Heart right ventricle (tissue), 16 donors: ENCODE measurements at places on chromosomes 12 and 14. TPM values are rescaled to one million over a fixed set of nuclear protein-coding genes. Genes with fewer than 3 reads are reported as not detected.
A peak's percentile ranks its signal among the peaks of the same experiment; 100 is the strongest.

- no peak for DNase-seq
- peaks cover 46% of the 10 kb centered on the region for H3K4me1 ChIP-seq
- no peaks in the 10 kb centered on the region for H3K27me3 ChIP-seq
- peaks cover 44% of the 10 kb centered on the region for H3K36me3 ChIP-seq
- H3K27ac ChIP-seq = no peak overlapping the region
Observed at GRCh38 chr14:91153360-91153759, 39.5 kb downstream of the DGLUCY start.

DNA sequence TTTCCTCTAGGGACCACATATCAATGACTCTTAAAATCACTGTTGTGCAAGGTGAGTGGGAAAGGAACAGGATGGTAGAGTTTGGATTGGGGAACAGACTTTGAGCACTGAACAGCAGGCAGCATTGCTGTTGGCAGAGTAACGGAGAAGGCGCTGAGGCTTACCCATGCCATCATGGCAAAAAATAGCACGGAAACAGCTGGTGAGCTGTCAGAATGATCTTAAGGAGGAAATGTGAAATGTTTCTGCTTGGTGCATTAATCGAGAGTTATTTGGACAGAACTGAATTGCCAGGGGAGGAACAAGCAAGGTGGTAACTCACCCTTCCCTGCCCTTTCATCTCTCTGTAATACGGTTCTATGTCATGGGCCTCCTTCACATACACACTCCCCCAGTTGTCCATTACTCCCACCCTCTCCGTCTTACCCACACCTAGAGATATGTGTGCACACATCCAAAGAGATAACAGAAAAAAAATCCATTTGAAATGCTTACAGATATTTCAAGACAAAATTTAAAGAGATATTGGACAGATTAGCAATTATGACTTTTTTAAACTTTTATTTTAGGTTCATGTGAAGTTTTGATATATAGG lies 572.5 kb downstream of the DIO2 start:
- H3K27me3 ChIP-seq = no peaks in the 10 kb centered on the region
- no peaks in the 10 kb centered on the region for H3K36me3 ChIP-seq
- H3K4me1 ChIP-seq = no peaks in the 10 kb centered on the region

The SLC25A47 gene
- total RNA-seq = not detected

GRCh38 chr14:102085948-102086708 lies 716 bp downstream of the HSP90AA1 start:
- peak overlapping the region; percentile 99 for H3K27ac ChIP-seq
- no peaks in the 10 kb centered on the region for H3K36me3 ChIP-seq
- peak overlapping the region; percentile 90 for H3K4me3 ChIP-seq
- peaks cover 44% of the 10 kb centered on the region for H3K4me1 ChIP-seq
- DNase-seq = peak; percentile 54
- H3K27me3 ChIP-seq = no peaks in the 10 kb centered on the region

DNA sequence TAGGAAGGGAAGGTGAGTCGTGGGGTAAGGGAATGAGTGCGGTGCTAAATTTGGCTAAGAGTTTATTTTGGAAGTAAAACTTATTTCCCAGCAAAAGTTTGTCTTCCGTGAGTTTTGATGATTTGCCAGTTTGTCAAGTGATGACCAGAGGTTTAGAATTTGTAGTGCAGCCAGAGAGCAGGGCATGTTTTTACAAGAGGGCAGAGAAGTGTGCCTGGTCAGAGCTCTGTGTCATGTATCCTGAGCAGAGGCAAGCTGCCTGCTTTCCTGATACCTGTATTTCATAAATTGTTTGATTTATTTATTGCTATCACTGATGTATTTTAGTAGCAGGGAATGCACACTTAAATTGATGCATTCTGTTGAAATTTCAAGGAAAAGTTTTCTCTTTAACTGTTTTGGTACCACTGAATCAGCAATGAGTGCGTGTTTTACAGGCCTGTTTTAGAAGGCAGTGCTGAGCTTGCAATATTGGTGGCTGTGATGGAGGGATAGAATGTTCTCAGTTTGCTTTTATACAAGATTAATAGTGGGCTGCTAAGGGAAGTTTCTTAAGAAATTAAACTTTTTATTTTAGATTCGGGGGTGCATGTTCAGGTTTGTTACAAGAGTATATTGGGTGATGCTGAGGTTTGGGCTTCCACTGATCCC lies 19.7 kb upstream of the RD3L start:
- no peaks in the 10 kb centered on the region for H3K27me3 ChIP-seq
- no peak overlapping the region for H3K27ac ChIP-seq
- no peaks in the 10 kb centered on the region for H3K4me1 ChIP-seq
- H3K36me3 ChIP-seq = no peaks in the 10 kb centered on the region
- no peak overlapping the region for H3K4me3 ChIP-seq

DNA sequence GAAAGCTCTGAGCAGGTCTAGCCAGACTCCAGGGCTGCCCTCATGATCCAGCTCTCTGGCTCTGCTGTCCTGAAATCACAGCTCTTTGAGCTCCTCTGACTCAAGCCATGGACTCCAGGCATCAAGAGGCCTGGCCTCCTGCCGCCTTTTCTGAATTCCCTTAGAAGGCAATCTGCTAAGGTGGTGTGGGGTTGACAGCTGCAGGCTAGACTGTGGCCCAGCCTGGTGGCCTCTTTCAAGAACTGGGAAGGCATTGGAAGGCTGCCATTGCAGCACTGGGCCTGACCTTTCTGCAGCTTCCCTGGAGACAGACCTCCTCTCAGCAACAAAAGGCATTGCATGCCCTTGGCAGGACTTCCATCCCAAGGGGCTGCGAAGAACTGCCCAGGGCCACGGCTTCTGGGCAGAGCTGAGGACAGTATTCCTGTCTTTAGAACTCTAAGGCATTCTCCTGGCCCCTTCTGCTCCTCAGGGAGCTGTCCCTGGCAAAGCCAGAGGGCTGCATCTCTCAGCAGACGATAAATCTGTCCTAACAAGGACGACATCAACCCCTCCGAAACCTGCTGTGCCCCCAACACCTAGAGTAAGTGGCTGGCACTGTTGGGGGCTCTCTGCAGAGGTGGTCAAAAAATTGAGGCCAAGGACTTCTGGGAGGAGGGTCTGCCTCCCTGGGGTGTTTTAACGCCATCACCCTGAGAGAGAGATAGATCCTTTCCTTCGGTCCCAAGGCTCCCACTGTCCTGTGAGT lies 115.6 kb downstream of the RBM19 start:
- DNase-seq = peak; percentile 69
- peaks cover 14% of the 10 kb centered on the region for H3K4me1 ChIP-seq
- peak overlapping the region; percentile 58 for H3K27ac ChIP-seq
- no peaks in the 10 kb centered on the region for H3K27me3 ChIP-seq

- H3K4me1 ChIP-seq = peaks cover 36% of the 10 kb centered on the region
- peak within 1 kb of the TSS; percentile 49 for H3K4me3 ChIP-seq
- H3K36me3 ChIP-seq = no peaks in the 10 kb centered on the region
- peak within 1 kb of the TSS; percentile 96 for H3K27ac ChIP-seq
- no peaks in the 10 kb centered on the region for H3K27me3 ChIP-seq
Observed at GRCh38 chr12:38905480-38906351, at the start of gene CPNE8. Gene CPNE8, minus strand, starts transcription at chr12:38905591. Its CDS starts 57 bp downstream, at chr12:38905534.

- no peaks in the 10 kb centered on the region for H3K4me1 ChIP-seq
- no peak overlapping the region for H3K27ac ChIP-seq
- no peak overlapping the region for H3K4me3 ChIP-seq
- H3K36me3 ChIP-seq = no peaks in the 10 kb centered on the region
Observed at GRCh38 chr12:96471368-96472050, 17.9 kb upstream of the CFAP54 start.

GRCh38 chr12:111998015-111998414 lies 14.9 kb downstream of the TMEM116 start:
- H3K4me1 ChIP-seq = no peaks in the 10 kb centered on the region
- H3K27me3 ChIP-seq = no peaks in the 10 kb centered on the region
- no peak for DNase-seq
- H3K36me3 ChIP-seq = no peaks in the 10 kb centered on the region
- no peak overlapping the region for H3K27ac ChIP-seq

DNA sequence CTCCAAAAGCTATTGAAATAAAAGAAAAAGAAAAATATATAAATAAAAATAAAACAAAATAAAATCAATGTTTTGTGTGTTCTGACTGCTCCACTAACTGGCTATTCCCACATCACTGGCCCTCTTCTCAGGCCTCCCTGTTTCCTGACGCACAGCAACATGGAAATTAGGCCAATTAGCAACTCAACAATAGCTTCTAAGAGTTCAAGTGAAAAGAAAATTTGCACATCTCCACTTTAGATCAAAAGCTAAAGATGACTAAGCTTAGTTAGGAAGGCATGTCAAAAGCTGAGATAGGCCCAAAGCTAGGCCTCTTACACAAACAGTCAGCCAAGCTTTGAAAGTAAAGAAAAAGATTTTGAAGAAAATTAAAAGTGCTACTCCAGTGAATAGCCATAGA lies 200.8 kb downstream of the DUSP6 start:
- no peaks in the 10 kb centered on the region for H3K36me3 ChIP-seq
- no peak overlapping the region for H3K4me3 ChIP-seq
- no peaks in the 10 kb centered on the region for H3K4me1 ChIP-seq
- H3K27ac ChIP-seq = no peak overlapping the region
- no peaks in the 10 kb centered on the region for H3K27me3 ChIP-seq

DNA sequence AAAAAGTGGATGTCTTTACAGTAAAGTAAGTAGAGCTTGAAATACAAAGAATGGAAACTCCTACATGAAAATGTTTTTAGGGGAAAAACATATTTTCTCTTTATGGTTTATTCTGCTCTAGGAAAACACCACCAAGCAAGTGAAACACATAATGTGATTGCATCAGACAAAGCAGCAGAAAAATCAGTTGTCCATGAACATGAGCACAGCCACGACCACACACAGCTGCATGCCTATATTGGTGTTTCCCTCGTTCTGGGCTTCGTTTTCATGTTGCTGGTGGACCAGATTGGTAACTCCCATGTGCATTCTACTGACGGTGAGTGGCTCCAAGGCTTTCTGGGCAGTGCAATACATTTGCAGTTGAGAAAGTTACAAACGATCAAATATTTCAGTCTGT lies 42.6 kb upstream of the PLEKHD1 start:
- peaks cover 8% of the 10 kb centered on the region for H3K4me1 ChIP-seq
- H3K27ac ChIP-seq = no peak overlapping the region
- no peak for DNase-seq
- H3K4me3 ChIP-seq = no peak overlapping the region
- H3K27me3 ChIP-seq = no peaks in the 10 kb centered on the region
- H3K36me3 ChIP-seq = peaks cover 28% of the 10 kb centered on the region

GRCh38 chr14:38989922-38990546 lies 113.0 kb downstream of the SEC23A start:
- no peaks in the 10 kb centered on the region for H3K27me3 ChIP-seq
- no peaks in the 10 kb centered on the region for H3K36me3 ChIP-seq
- no peak overlapping the region for H3K4me3 ChIP-seq
- no peak for DNase-seq

DNA sequence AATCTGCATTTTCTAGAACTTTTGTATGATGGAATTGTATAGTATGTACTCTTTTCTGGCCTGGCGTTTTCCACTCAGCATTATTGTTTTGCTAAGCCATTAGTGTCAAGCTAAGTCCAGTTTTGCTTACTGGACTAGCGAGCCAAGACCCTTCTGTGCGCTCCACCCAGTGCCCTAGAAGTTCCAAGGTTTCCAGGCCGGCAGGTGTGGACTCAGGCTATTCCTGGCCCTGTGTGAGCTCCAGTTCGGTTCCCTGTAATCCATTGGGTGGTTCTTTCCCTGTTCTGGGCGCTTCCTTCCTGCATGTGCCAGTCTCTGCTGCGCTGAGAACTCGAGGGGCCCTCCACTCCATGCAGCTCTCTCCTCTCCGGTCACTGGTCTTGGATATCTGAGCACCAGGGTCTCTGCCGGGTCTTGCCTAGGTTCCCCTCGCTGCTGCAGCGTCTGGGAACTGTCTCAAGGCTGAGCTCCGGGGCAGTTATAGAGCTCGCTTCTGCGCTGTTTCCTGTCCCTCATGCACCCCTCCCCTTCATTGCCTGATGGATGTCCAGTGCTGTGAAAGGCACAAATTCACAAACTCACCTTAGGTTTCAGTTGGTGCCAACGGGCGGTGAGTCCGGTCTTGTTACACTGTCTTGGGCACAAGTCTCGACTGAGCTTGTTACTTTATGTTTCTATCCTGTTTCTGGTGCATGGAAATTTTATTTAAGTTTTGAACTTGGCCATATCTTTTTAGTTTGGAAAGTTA lies 100.8 kb downstream of the ADGRD1 start:
- H3K4me1 ChIP-seq = peaks cover 18% of the 10 kb centered on the region
- no peaks in the 10 kb centered on the region for H3K27me3 ChIP-seq
- no peak overlapping the region for H3K27ac ChIP-seq
- H3K36me3 ChIP-seq = no peaks in the 10 kb centered on the region
- H3K4me3 ChIP-seq = no peak overlapping the region

DNA sequence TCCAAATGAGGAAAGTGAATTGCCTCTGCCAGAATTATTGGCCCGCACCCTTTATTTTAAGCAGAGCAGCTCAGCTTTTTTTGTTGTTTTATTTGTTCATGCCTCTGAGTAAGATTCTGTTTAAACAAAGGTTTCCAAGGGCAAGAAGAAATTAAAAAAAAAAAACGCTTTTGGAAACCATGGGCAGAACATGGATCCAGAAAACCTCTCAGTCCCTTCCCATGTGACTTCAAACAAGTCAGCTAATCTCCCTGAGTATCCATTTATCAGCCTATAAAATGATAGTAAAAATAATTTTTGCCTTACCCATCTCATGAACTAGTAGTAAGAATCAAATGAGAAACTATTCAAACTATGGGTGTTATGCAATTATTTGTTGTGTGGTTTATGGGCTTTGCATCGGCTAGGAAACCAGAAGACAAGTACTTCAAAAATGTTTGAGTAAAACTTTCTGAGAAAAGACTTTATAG lies 27.6 kb downstream of the KITLG start:
- no peak overlapping the region for H3K4me3 ChIP-seq
- no peak for DNase-seq
- H3K27me3 ChIP-seq = no peaks in the 10 kb centered on the region

GRCh38 chr12:56213878-56214277 lies 7.8 kb downstream of the RNF41 start:
- no peak overlapping the region for H3K27ac ChIP-seq
- DNase-seq = no peak
- H3K4me1 ChIP-seq = no peaks in the 10 kb centered on the region
- no peak overlapping the region for H3K4me3 ChIP-seq

The CD163 gene
- total RNA-seq = 83.7 TPM

DNA sequence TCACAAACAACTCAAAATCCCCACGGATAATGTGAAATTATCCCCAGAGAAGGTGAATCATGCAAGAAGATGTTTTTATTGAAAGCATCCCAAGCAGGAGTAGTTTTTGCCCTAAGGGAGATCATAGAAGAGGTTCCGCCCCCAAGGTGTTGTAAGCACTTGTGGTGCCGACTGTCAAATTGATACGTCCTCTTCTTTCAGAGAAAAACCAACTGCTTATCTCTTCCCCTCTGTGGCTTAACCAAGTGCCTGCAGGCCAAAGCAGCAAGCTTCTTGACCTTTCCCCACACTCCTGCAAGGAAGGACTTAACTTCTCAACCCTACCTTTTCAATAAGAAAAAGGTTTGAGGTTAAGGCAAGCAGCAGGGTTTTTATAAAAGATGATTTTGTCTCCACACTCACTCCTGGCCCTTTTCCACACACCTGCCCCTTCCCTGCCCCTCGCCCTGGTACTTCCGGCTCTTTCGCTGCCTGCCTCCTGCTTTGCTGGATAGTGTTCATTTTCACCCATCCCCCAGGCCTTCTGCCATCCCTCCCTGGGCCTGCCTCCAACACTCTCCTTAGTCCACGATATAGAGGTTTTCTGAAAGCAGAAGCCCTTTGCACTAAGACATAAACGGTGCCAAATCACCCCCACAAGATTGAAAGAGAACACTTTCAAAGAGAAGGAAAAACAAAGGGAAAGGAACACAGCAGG lies 114.5 kb downstream of the EGLN3 start:
- H3K4me1 ChIP-seq = peaks cover 4% of the 10 kb centered on the region
- H3K27me3 ChIP-seq = no peaks in the 10 kb centered on the region
- DNase-seq = no peak
- H3K4me3 ChIP-seq = no peak overlapping the region
